ENCODE measurements at places on chromosomes 3 and 15.
A peak's percentile ranks its signal among the peaks of the same experiment; 100 is the strongest.

DNA sequence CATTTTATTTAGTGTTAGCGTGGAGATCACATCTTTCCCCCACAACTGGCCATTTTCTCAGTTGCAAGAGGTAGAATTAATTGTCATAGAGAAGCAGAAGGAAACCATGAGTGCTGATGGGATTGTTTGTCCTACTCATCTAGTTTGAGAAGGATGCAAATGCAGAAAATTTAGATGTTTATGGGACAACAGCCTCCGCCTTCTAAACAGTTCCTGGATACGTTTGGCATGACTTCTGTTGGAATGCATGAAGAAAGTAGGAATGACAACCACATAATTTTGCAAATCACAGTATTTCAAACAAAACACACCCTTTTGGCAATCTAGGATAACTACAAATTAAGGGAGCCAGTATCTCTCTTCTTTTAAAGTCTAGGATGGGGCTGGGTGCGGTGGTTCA is 240.1 kb upstream of the SUCLG2 start:
- no peak for DNase-seq

GRCh38 chr3:52775877-52776276 is 1.5 kb upstream of the ITIH1 start:
- no peak for DNase-seq

- DNase-seq, result no peak
These were observed 62.0 kb downstream of the DLG1 start for GRCh38 chr3:197236362-197236761.

DNA sequence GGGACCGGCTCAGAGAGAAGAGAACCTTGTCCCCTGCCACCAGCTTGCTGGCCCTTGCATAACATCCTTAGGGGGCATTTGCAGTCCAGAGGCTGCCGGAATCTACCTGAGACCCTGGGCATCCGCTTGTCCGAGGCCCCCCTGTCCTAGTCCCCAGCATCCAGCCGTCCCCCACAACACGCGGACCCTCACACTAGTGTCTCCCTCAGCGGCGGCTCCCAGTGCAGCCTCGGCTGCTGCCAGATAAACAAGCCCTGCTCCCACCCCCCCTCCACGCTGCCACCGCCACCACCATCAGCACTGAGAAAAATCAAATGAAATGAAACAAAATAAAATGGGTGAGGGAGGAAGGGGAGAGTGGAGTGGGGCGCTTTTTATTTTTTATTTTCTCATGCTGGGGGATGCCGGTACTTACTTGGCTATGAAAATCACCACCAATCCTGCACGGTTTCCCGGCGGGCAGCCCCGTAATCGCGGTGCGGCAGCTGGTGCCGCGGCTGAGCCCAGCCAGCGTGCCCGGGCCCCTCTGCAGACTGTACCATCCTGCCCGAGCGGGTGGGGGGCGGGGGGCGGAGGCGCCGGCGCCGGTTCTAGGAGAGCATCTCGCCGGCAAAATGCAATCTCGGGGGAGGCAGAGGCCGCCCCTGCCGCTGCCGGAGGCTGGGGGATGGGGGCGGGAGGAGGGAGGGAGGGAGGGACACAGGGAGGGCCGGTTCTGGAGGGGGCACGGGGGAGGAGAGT is at the start of gene ATP2B2:
Gene ATP2B2, minus strand, starts transcription at position 537 of the 741 bp plus-strand sequence. CDS start 56,043 bp downstream, outside the sequence.
- DNase-seq, result no peak

DNA sequence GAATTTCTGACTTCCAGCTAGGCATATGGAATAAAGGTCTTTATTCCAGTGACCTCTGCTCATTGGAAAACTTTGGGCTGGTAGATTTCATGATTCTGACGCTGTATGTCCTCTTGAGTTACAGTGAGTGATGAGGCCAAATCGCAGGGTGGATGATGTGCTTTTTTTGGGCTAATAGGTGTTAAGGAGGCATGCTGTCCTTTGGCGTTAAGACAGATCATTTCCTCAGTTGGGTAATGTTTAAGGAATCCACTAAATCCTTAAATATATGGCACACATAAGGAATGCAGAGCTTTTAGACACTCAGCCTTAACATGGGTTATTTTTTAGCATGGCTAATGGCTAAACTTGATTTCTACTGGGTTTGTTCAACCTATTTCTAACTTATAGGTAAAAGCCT is 87.9 kb downstream of the LPP start:
- no peak for DNase-seq

- DNase-seq, result no peak
These were observed 26.1 kb downstream of the CAPN3 start for GRCh38 chr15:42385206-42385979.

- DNase-seq, result no peak
These were observed 344.9 kb downstream of the LRRC3B start for GRCh38 chr3:26967501-26967900.

GRCh38 chr3:138114988-138115971 is at the start of gene DZIP1L:
DZIP1L (minus strand) TSS chr3:138115608; CDS start chr3:138103971, 11,637 bp downstream.
- no peak for DNase-seq

GRCh38 chr3:15409239-15409638 is 18.1 kb downstream of the METTL6 start:
- DNase-seq, result no peak

- no peak for DNase-seq
These were observed 41.1 kb downstream of the TNFAIP8L3 start for GRCh38 chr15:51053571-51053970.

DNA sequence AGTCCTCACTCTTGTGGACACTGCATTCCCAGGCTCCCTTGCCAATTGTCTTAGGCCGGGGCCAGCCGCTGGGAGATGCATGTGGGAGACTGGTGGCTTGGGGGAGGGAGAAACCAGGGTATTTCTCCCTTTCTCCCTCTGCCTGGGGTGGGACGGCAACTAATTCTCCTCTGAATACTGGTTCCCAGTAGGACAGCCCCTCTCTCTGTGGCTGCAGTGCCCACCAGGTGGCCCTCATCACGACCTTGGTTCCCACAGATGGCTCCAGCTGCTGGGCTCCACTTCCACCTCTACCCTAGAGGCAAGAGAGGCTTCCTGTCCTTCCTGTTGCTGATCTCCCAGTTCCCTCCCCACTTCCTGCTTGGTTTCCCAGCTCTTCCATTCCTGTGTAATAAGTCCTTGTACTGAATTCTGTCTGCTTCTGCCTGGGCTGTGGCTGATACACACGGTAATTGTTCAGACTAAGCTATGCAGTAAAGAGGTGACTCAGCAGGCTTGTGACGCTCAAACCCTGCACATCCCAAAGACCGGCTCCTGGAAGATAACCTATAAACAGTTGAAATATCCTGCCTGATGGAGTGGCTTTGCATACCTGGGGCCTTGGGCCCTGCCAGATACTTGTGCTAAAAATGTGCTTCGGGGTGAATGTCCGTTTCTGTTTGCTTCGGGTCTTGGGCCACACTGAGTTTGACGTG is 20.4 kb upstream of the COPG1 start:
- no peak for DNase-seq

- no peak for DNase-seq
These were observed 270.5 kb upstream of the STT3B start for GRCh38 chr3:31262201-31262600.

DNA sequence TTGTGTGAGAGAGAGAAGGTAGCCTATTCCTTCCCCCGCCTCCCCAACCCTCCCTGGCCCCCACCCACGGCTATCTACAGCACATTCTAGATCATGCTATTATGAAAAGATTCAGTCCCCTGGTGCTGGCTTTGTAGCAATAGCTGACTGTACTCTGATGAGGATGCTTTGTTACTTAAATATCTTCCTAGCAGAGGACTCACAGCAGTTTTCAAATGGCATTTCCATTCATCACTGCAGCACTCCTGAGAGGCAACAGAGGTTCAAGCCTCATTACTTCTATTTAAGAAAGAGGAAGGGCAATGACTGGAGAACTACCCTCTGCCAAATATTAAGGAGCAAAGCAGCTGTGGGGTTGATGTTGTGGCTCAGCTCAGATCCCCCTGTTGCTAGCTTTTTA is 61.0 kb downstream of the LRRN1 start:
- DNase-seq, result no peak

DNA sequence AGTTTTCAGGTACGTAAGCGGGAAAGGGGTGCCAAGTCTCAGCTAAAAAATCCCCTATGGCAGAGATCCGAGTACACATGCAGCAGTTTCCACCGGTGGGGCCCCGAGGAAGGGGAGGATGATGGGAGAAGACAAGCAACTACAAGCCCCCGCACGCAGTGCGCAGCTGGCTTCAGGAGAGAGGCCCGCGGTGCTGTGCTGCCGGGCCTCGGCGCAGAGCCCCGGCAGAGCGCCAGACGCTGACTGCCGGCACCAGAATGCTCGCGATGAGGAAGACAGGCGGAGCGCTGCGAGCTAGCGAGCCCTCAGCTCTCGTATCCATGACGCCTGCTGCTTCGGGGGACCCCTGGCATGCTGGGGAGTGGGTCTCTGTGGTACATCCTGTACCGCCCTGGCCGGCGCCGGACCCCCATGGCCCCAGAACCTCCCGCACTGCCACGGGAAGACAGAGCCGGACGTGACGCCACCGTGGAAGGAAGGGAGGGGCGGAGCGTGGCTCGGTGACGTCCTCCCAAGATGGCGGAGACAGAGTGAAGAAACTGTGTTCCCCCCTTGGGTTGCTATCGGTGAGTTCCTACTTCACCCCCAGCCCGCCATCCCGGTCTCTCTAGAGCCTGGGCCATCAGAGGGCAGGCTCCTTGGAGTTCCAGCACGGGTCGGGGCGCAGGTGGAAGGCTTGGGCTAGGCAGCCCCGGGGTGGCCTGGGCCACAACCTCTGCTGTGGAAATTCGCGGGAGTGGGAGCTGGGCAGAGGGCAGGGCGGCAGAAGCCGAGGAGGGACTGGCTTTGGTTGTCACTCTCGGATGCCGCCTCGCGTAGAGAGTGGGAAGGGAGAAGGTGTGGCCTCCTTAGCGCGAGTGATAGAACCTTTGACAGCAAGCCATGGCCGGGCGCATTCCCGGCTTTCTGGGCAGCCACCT is at the start of gene MYNN:
Gene MYNN, plus strand, starts transcription at position 500 of the 920 bp plus-strand sequence. CDS start 900 bp downstream, outside the sequence.
- DNase-seq, result peak; percentile 84

DNA sequence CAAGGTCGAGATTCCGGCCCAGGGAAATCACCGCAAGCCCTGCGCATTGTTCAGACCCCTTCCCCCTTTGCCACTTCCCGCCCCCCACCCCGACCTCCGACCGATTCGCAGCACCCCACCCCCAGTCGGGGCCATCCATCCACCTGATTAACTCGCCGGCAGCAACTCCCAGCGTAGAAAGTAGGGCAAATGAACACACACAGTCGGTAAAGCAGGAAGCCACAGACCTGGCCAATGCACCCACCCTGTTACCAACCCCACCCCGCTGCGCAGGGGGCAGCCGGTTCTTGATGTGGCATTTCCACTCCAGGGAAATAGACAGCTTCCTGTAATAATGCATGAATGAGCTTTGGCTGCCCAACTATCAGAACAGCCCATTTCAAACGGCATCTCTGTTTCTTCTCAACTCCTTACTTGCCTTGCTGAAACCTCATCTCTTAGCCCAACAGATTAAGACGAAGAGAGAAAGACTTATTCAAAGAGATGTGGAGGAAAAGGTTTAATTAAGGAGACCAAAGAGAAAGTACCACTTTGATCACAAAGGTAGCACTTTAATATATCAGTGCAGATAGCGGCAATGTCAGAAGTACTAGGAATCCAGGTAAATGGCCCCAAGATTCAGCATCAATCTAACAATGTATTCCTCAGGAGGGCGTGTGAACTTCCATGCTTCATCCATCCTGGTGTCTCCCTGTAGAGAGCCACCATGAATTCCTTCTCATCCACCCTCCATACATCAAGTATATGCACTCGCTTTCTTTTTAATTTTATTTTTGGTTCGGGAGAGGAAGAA is 1.9 kb downstream of the TNIK start:
- no peak for DNase-seq

GRCh38 chr3:173770011-173770410 is 372.5 kb downstream of the NLGN1 start:
- DNase-seq, result no peak

- DNase-seq, result no peak
These were observed 305.0 kb upstream of the SGO1 start for GRCh38 chr3:20490996-20491395.

DNA sequence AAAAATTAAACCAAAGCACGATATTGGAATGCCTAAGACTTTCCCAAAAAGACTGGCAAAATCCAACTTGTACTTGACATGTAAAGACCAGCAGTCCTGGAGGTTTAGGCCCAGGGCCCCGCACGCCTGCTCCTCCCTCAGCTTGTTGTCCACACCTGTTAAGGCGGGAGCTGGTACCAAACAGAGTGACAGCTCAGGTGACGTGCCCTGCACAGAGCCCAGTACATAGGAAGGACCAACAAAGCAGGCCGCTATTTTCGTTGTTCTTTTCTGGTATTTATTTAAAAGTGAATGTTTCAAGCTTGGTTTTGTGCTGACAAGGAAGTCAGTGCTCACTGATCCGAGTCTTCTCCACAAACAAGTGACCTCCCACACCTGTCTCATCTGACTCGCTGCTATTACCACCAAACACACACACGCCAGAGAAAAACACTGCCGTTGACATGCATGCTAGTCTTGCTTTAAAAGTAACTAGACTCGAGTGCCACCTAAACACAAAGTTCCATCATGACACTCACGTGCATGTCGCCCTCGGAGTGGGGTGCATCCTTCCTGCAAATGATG is 50.2 kb downstream of the HERC2 start:
- DNase-seq, result no peak

DNA sequence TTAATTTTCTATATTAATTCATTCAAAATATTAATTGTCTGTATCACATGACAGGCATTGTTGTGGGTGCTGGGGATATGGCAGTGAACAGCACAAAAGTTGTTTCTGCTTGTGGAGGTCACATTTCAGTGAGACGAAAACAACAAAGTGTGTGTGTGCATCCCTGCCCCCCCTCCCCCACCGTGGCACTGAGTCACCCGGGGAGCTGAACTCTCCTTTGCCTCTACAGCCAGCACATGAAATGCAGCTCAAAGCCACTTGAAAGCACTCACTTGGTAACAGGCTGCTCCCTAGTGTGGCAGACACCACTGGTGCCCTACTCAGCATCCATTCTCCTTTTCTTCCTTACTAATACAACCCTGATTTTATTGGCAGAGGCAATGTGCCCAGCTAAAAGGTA is 16.9 kb upstream of the SCAMP5 start:
- no peak for DNase-seq
